ENCODE measurements at places on chromosomes 12 and 14.

- no peak for DNase-seq
These were observed 687 bp downstream of the IFFO1 start for GRCh38 chr12:6555018-6555691.

GRCh38 chr12:131334835-131335234, 376.1 kb upstream of the SFSWAP start:
- no peak for DNase-seq

DNA sequence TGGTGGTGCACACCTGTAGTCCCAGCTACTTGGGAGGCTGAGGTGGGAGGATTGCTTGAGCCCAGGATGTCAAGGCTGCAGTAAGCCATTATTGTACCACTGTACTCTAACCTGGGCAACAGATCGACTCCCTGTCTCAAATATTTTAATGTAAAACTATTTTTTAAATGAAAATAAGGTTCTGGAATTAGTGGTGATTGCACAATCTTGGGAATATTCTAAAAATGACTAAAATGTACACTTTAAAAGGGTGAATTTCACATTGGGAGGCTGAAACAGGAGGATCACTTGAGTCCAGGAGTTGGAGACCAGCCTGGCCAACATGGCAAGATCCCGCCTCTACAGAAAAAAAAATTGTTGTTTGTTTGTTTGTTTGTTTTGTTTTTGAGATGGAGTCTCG, 12.9 kb upstream of the TMBIM6 start:
- DNase-seq: no peak

- DNase-seq: peak; percentile 41
These were observed 18.9 kb downstream of the RFC5 start for GRCh38 chr12:118035190-118036041.

GRCh38 chr12:123900871-123901376, 71.7 kb downstream of the CCDC92 start:
- DNase-seq: no peak

DNA sequence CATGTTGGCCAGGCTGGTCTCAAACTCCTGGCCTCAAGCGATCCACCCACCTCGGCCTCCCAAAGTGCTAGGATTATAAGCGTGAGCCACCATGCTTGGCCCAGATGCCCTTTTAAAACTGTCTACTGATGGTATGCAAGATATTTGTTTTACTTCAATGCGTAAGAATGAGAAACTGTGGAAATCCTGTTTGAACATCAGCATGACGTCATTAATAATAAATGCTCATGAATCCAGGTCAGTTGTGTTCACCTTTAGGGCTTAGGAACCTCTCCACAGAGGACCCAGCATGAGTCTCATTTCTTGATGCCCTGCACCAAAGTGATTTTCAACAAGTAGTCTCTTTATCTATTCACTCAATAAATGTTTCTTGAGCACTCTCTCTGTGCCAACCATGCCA, 34.5 kb upstream of the FOS start:
- no peak for DNase-seq

DNA sequence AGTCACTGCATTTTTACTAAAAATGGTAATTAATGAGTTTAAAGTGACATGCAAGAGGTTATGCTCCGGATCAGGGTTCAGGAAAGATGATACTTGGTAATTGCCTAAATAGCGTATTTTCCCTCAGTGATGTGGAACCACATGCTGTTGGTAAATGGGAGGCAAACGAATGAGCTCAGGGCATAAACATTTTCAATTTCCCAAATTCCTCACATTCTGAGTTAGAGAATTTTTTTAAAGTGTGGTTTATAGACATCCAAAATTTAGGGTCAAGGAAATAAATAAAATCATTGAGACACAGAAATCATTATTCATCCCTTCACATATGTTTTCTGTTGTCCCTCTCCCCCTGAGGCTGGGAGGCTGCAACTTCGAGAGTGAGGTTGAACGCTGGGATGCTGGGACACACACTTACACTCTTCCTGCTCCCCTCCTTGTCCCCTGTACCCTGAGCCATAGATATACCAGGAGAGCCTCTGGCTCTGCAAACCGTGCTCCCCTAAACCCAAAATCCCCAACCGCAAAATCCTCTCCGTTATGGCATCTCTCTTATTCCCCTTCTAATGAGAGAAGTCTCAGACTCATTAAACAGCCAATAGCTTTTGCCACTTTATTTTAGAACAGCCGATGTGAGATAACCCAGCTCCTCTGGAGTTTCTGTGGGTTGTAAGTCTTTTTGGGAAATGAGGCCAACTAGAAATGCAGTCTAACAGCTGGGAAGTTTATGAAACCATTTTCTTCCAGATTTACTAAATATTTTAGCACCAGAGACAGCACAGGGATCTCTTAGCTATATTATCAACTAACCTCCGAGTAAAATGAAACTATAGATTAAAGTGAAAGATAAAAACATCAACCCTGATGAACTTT, 21.4 kb upstream of the ADGRD1 start:
- DNase-seq: no peak

DNA sequence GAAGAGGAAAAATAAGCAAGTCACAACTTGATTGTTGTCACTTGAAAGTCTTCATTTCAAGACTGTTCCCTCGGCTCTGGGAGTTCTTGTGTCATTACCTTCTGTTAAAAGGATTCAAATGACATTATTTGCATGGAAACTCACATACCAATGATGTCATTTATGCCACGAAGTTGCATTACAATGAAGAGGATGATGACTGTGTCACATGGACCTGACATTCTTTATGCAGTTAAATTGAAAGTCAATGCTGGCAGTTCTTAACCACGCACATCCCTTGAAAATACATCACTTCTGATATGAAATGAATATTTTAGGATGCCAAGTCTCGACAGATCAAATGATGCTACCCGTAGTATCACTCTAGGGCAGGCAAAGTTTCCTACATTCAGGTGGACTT, 1069.5 kb downstream of the VRK1 start:
- no peak for DNase-seq

DNA sequence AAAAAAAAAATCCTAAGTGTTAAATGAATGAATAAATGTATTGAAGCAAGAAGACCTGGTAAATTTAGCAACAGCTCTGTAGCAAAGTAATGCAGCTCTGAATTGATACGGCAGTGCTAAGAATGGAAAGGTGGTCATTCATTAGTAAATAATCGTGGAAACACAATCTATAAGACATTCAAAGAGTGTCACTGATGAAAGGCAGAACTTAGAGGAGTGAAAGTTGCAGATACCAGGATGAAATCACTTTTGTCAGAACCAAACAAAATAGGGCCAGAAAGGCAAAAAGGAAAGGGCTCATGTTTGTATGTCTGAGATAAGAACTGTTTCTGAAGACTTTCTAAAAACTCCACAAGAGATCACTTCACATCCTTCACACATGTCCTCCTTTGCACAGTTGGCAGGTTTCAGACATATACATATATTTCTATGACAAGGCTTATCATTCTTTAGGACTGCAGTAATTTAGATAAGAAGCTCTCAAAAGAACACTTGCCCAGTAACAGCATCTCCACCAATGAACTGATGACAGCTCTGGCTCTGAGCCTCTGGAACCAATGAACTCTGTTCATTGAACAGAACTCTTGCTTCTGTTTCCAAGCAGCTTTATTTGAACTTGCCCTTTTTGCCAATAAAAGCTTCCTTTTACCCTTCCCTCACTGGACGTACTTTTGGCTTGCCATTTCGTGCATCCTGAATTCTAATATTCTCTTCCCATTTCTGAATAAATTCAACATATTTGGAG, 4.2 kb upstream of the LRR1 start:
- no peak for DNase-seq

DNA sequence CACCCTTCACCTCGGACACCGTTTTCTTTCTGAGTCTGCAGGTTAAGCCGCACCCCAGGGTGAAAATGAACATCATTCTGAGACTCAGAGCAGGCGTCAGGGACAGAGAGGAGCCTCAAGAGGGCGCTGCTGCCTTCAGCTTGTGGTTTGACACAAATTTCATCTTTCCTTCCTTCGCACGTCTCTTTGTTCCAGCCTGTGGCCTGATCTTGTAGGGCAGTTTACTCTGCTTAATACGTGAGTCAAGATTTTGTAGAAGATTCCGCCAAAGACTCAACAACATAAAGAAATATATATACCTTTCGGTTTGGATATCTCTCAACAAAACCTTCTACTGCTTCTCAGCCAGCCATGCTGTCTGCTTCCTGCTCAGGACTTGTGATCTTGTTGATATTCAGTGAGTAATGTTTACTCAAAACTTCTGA, 329.3 kb upstream of the OR4E1 start:
- DNase-seq: peak; percentile 76

DNA sequence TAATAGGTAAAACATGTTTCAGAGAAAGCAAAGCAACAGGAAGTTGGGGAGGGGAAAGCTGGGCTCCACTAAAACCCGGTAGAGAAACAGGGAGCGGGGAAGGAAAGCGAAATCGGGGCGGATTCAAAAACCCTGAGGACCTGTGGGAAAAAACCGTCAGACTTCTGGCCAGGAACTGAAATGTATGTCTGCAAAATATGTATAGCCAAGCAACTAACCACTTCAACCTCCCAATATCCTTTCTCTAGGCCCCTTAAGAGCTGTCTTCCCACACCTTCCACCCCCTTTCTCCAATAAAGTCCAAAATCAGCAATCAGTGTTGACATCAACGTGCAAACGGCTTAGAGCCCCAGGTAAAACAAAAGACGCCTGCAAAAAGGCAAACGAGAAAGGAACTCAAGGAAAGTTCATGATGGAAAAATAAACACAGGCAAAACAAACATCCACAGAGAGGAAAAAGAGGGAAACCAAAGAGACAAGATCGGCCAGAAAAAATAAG, 32.8 kb downstream of the SIX1 start:
- no peak for DNase-seq

DNA sequence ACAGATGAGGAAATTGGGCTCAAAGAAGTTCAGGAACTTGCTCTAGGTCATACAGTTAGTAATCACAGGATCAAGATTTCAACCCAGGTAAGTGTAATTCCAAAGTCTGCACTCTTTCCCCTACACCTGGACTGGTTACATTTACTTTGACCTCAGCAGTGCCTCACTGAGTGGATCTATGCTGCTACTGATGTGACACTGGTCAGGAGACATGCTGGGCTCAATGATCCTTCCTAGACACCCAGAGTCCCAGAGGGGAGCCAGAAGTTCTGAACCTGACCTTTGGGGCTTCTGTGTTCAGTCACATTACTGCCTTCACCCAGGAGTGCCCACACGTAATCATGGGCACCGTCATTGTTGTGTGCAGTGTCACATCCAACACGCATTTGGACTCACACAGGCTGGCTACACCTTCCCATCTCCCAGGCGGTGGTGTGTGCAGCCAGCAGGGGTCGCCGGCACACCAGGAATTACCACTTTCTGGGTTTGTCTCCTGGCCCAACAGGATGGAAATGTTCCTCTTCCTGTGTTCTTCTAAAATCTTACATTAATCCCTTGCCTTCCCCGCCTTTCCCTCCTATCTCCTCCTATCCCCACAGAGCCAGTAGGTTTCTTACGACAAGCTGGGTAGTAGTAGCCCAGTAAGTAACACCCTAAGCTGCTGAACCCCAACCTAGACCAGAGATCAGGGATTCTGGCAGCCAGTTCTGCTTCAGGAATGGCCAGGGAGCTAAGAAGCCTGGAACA, 25.6 kb downstream of the CALCOCO1 start:
- DNase-seq: peak; percentile 59

DNA sequence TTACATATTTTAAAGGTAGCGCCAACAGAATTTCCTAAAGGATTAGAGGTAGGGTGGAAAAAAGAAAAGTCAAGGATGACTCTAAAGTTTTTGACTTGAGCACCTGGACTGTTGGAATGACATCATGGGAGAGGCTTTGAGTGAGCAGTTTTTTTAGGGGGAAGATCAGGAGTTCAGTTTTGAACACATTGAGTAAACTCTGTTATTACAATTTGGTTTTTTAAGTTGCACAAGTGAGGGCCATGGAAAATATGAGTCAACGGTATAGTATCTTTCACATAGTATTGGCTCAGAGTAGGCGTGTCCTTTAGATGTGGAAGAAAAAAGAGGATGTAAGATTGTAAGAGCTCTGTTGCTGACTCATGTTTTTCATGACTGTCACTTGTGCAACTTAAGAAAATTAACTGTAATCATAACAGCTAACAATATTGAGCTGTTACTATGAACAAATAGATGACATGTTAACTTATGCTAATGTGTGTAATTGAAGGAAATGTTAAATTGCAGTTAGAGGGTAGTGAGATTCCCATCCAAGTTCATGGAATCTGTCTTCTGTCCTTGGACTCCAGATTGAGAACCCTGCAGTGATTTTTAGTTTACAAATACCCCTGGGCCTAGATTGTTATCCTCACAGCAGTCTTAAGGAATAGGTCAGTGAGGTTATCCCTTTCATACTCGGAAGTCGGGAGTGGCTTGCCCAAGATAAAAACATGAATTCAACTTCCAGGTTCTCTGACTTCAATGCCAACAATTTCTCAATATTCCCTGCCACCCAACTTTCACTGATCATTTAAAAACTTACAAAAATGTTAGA, 48.2 kb upstream of the ATP2B1 start:
- peak; percentile 20 for DNase-seq

DNA sequence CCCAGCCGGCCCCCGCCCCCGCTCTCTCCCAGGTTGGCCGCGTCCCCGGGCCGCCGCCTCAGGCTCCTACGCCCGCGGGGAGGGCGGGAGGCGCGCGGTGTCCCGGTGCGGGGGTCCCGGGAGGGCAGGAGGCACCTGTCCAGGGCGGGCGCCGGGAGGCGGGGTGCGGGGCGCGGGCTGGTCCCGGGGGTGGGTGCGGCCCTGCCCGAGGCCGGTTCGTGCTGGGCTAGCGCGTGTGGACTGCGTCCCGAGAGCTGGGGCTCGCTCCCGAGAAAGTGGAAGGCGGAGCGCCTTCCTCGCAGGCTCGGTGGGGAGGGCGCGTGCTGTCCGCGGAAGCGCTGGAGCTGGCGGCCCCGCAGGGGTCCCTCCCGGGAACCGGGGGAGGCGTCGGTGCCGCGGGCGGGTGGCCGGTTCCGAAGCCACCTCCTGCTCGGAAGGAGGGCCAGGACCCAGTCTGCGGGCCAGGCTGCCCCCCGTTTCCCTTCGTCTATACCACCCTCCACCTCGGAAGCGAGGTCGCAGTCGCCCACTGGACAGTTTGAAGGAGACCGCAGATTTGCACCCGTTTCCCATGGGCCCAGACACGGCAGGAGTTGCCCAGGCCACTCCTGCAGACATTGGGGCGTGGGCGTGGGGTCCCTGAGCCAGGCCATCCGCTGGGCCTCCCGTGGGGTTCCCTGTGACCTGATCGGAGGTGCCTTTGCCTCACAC, 636 bp downstream of the ZFYVE21 start:
- no peak for DNase-seq

- no peak for DNase-seq
These were observed 232.2 kb downstream of the NUAK1 start for GRCh38 chr12:105906561-105906960.

DNA sequence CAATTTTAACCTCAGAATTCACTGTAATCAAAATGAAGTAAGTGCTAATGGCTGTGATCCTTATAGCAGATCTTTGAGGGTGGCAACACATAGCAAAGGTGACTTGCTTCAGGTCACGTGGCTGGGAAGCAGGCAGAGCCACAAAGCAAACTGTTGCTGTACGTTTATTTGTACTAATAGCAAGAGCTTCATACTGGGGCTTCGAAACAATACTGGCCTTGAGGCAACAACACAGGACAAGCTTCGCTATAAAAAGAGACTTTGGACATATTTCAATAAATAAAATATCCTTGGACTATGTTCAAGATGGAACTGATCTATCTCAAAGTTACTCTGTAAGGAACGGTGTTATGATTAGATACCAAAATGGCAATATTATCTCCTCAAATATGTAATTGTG, 44.6 kb downstream of the MSRB3 start:
- no peak for DNase-seq

GRCh38 chr14:80055667-80056496, 155.4 kb downstream of the DIO2 start:
- DNase-seq: no peak

Measured in stimulated activated naive CD8-positive, alpha-beta T cell treated with anti-CD3 and anti-CD28 coated beads, Interleukin-15, amount 100 ng/mL, for 72 hours (primary cell).